B cell (primary cell): ENCODE measurements at places on chromosomes 5 and 9. TPM values are rescaled to one million over a fixed set of nuclear protein-coding genes. Genes with fewer than 3 reads are reported as not detected.

The MCC gene
- 0.09 and 0.13 TPM in 2 replicates for polyA plus RNA-seq

The RFESD gene
- polyA plus RNA-seq, result 0.46 and 1.5 TPM in 2 replicates

The FBP2 gene
- not detected in 2 replicates for polyA plus RNA-seq

The PCDHGA7 gene
- 0.23 and 0.49 TPM in 2 replicates for polyA plus RNA-seq

The ZNF454 gene
- polyA plus RNA-seq, result not detected in 2 replicates

The TMEM8B gene
- polyA plus RNA-seq, result 10.5 and 12.2 TPM in 2 replicates

The LRRC26 gene
- polyA plus RNA-seq, result not detected in 2 replicates
